ENCODE measurements at places on chromosomes 5 and 9.

DNA sequence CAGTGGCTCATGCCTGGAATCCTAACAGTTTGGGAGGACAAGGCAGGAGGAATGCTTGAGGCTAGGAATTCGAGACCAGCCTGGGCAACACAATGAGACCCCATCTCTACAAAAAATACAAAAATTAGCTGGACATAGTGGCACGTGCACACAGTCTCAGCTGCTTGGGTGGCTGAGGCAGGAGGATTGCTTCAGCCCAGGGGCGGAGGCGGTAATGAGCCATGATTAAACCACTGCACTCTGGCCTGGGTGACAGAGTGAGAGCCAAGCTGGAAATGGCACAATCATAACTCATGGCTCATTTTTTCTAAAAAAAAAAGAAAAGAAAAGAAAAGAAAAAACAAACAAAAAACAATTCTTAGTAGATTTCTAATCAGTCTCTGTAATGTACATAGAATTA is 446.2 kb downstream of the ELAVL2 start:
- no peak for DNase-seq

GRCh38 chr5:124637011-124637410 is 109.4 kb downstream of the ZNF608 start:
- no peak for DNase-seq

- no peak for DNase-seq
These were observed 7.1 kb downstream of the EGR1 start for GRCh38 chr5:138472353-138472752.

- DNase-seq = no peak
These were observed 22.2 kb downstream of the ERAP1 start for GRCh38 chr5:96785326-96786109.

DNA sequence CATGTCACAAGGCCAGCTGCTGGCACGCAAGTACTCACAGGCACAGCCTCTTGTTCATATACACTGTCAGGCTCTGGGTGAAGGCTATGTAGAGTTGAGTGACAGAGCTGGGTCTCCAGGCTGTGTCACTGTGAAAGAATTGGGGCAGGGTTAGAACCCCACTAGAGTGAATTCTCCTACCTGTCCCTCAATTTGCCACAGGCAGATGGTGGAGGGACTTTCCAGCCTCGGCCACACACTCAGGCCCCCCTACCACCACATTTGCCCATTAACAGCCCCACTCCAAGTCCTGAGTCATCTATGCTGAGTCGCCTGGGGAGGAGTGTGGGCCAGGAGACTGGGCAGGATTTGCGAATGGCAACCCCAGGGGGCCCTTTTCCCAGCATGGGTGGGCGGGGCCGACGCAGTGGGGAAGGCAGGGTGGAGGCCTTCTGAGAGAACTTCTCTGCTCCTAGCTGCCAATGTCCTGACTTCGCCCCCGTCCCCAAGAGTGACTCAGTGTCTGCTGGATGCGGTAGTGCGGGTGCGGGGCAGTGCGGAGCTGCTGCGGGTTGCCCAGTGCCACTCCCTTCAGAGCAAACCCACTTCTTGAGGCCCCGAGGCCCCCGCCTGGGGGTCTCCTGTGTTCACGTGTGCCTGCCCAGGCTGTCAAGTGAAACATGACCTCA is 50.3 kb upstream of the PSD2 start:
- no peak for DNase-seq

- no peak for DNase-seq
These were observed 127.7 kb downstream of the CPLANE1 start for GRCh38 chr5:37121465-37121864.

DNA sequence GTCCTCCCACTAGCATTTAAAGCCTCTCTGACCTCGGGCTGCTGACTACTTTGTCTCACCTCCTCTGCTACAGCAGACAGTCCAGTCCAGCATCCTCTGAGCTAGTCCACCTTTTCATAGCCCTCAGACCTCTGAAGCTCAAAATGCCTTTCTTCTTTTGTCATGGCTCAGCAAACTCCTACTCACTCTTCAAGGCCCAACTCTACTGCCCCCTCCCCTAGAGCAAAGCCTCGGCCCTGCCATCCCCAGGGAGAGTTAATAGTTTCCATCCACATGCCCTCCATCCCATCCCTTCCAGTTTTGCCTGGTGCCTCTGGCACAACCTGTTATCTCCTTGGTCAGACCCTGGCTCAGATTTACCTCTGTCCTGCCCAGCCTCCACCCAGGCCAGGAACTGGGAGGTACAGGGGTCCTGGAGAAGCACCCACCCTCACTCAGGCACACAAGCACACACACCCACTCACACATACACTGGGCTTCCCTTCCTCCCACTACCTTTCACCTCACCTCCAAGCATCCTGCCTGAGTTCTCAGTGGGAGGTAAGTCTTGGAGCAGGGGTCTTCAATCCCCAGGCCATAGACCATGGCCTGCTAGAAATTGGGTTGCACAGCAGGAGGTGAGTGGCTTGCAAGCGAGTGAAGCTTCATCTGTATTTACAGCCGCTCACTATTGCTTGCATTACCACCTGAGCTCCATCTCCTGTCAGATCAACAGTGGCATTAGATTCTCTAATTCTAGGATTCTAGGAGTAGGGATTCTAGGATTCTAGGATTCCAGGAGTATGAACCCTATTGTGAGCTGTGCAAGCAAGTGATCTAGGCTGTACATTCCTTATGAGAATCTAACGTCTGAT is 18.1 kb downstream of the PDLIM4 start:
- DNase-seq = no peak

Data from stimulated activated CD4-positive, alpha-beta T cell treated with anti-CD3 and anti-CD28 coated beads, TNF-alpha, amount 100 ng/mL, for 1 hour (primary cell).